Activated CD8-positive, alpha-beta T cell treated with anti-CD3 and anti-CD28 coated beads for 36 hours (primary cell): ENCODE measurements at places on chromosomes 7 and 10. TPM values are rescaled to one million over a fixed set of nuclear protein-coding genes. Genes with fewer than 3 reads are reported as not detected.

GRCh38 chr7:72415586-72415985 lies 3.4 kb upstream of the CALN1 start:
- DNase-seq = no peak

- no peak for DNase-seq
Observed at GRCh38 chr7:70773406-70773805, 358.5 kb upstream of the GALNT17 start.

DNA sequence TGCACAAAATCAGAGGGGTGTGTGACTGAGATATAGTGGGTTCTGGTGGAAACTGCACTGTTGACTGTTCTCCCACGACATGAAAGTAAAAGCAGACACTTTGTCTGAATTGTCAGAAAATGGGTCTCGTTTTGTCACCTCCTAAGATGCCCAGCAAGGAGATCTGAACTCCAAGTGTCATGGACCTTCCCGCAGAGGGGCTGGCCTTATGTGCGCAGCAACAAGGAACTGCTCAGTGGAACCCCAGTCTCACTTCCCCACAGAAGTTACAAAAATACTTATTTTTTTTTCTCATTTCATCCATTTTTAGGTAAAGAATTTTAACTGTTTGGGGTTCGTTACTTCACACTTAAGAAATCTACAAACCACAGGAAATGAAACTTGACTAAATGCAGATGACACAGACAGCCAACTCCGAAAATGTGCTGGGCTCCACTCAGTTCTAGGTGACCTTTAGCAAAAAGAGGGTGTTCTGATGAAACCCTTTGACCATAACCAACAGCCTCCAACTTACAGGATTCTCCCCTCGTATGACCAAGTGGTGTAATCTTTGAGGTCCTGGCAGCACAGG lies 115.0 kb downstream of the FAM107B start:
- DNase-seq = peak; percentile 75

The ARMH3 gene
- 18.4 TPM for total RNA-seq

The C10orf143 gene
- total RNA-seq = 4.4 TPM

The SPDYE5 gene
- not detected for total RNA-seq

The LRRC4 gene
- not detected for total RNA-seq

The DNAH11 gene
- total RNA-seq = 2.7 TPM

DNA sequence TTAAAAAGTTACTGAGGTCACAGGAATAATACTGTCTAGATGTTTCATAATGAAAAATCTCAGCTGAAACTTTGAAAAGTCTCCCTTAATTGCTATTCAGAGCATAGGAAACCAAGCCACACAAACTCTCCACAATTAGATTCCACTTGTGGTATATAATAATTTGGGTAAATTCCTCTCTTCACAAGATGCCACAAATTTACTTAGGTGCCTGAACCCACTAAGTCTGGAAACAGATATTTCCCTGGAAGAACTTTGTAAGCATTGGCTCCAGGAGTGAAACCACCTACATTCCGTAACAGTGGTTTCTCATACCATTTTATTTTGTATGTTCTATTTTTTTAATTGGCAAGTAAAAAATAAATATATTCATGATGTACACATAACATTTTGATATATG lies 493.4 kb downstream of the SEMA3D start:
- no peak for DNase-seq

DNA sequence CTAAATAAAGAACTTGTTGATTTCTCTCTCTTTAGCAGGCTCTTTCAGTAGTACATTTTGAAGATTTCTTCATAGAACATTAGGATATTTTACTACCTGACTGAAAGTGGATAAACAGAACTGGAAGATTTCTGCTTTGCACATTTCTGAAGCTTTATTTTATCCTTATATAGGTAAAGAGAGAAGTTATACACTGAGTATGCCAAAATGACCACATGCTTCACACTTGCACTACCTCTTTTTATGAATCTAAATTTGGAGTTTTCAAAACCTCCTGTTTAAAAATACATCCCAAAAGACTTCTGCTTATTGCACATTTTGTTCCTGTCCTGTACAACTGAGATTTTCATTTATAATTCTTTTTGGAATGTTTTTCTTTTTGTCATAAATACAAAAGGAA lies 197.4 kb upstream of the PRPS1L1 start:
- DNase-seq = no peak

The HOGA1 gene
- total RNA-seq = not detected

- no peak for DNase-seq
Observed at GRCh38 chr7:148374396-148375259, 215.9 kb upstream of the C7orf33 start.

DNA sequence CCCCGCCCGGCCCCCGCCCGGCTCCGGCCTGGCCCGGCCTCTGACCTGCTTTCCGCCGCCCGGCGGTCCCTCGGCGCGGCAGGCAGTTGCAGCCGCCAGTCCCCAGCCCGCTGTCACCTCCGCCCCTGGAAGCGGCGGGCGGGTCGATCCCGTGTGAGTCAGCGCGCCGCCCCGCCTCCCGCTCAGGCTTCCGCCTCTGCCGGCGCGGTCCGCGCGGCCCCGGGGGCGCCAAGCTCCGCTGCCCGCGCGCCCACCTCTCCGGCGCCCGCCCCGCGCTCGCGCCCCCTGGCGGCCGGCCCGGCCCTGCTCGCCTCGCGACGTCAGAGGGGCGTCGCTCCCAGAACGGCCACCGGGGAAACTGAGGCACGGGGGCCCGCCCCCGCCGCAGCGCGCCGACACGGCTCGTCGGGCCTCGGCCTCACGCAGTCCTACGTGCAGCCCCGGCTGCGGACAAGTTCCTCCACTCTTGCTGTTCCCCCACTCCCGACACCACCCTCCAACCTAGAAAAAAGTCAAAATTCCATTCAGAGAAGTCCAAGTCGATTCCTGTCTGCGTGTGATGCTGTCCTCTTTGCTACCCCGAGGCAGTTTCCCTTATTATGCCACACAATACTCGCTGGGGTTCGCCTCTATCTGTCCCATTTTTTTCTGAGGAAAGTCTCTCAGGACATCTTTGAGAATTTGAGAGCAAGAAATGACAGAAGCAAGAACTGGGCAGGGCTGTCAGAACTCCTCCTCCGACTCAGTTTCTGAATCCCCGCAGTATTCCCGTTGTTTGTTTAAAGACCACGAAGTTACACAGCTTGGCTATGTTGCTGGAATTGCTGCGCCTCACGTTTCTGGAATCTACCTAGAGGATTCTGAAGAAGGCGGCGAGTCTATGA lies at the start of gene DNMBP:
DNMBP (minus strand) TSS at position 155 of the 884 bp plus-strand sequence. CDS start 37,823 bp downstream, outside the sequence.
- peak; percentile 87 for DNase-seq

- DNase-seq = no peak
Observed at GRCh38 chr10:133133471-133134231, 26.4 kb upstream of the KNDC1 start.

- DNase-seq = peak; percentile 69
Observed at GRCh38 chr7:2893411-2893861, 49.3 kb upstream of the GNA12 start.

- DNase-seq = peak; percentile 66
Observed at GRCh38 chr7:129612112-129613015, 844 bp downstream of the NRF1 start.

DNA sequence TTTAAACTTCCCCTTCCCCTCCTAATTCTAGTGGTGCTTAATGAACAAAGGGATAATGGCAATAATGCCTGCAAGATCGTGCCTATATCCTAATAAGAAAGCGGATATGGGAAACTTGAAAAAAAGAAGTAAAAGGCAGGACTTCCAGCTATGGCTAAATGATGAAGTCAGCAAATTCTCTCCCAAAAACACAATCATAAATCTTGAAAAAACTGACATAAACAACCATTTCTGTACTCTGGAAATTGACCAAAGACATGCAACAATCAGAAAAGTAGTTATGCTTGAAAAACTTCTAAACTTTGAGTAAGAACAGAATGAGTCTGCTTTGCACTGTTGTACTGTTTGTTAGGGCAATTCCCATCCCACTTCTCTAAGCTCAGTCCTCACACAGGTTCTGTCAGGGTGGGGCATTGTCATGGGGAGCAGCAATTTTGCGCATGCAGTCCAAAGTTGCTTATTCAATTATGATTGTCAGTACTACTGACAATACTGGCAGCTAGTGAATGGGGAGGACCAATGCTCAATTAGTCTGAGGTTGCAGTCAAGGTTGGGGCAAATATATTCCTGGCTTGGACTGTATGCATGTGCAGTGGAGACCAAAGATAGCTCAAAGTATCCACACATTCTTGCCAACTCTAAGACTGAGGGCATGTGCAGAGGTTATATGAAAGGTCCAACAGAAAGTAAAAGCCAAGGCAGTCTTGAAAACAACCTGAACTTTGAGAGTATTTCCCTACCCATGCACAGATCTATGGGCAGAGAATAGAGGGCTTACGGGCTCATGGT lies 34.1 kb upstream of the ARHGAP22 start:
- DNase-seq = no peak

GRCh38 chr7:27952456-27953285 lies 212.7 kb downstream of the TAX1BP1 start:
- no peak for DNase-seq

The SLC18A2 gene
- total RNA-seq = 0.14 TPM

- no peak for DNase-seq
Observed at GRCh38 chr7:156147104-156147503, 334.8 kb upstream of the SHH start.

- peak; percentile 80 for DNase-seq
Observed at GRCh38 chr7:55569797-55570196, 2.5 kb downstream of the VOPP1 start.

- DNase-seq = no peak
Observed at GRCh38 chr7:157436763-157437480, 100.1 kb downstream of the DNAJB6 start.

DNA sequence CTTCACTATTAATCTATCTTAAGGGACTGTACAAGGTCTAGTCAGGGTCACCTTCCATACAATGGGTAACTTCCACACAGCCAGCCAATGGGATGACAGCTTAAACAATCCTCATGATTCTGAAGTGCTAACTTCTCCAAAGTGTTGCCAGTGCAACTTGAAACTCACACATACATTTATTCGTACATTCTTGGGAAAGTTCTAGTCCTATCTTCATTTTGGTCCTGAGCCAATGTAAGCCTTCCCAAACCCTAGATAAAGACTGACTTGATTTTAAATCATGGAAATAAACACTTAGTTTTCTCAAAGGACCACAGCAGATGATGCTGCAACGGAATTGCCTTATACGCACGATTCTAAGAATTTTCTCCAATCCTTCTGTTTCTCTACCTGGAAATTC lies 117.5 kb upstream of the COL1A2 start:
- no peak for DNase-seq

DNA sequence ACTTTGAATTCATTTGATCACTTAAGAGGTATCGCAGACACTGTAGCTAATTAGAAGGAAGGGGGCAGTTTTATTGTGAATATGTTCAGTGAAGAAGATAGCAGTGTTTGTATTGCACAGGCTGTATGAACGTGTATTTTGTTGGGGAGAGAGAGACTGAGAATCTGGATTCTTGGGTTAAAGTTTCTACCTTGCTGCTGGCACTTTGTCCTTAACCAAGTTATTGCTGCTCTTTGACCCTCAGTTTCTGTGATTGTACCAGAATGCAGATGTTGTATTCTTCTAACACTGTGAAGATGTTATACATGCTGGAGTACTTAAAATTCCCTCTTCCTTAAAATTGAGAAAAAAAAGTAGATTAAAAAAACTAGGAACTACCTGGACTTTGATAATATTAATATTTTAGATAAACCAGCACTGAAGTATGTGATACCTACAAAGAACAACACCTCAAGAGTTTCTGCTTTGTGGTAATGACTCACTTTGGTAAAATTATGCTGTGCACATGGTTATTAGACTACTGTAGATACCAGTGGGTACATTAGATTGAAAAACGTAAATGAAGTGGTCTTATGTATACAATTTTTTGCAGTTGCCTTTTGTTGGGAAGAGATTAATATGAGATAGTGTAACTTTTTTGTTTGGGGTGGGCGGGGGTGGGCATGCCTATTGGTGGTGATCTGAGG lies 321.3 kb downstream of the AUTS2 start:
- no peak for DNase-seq

- no peak for DNase-seq
Observed at GRCh38 chr10:63866747-63867140, 345.5 kb downstream of the REEP3 start.
